ENCODE measurements at places on chromosomes 7 and 10. TPM values are rescaled to one million over a fixed set of nuclear protein-coding genes. Genes with fewer than 3 reads are reported as not detected.

The BUB3 gene
- total RNA-seq, result 245 TPM

GRCh38 chr7:3887096-3887690, 586.1 kb downstream of the SDK1 start:
- H3K27ac ChIP-seq, result no peak overlapping the region
- no peak overlapping the region for H3K4me3 ChIP-seq
- H3K27me3 ChIP-seq, result no peaks in the 10 kb centered on the region

- no peak for DNase-seq
- H3K36me3 ChIP-seq, result no peaks in the 10 kb centered on the region
- no peaks in the 10 kb centered on the region for H3K4me1 ChIP-seq
Measured at GRCh38 chr10:113791691-113792090, 40.2 kb downstream of the PLEKHS1 start.

The CRTAC1 gene
- 0.77 TPM for total RNA-seq

GRCh38 chr10:119395280-119396007, 147.1 kb downstream of the RGS10 start:
- no peak overlapping the region for H3K27ac ChIP-seq
- H3K4me1 ChIP-seq, result peaks cover 10% of the 10 kb centered on the region
- no peaks in the 10 kb centered on the region for H3K36me3 ChIP-seq

The GRM3 gene
- 13.6 TPM for total RNA-seq

GRCh38 chr10:52807803-52808202, 35.2 kb upstream of the MBL2 start:
- no peaks in the 10 kb centered on the region for H3K4me1 ChIP-seq
- no peak overlapping the region for H3K27ac ChIP-seq
- H3K36me3 ChIP-seq, result no peaks in the 10 kb centered on the region
- DNase-seq, result no peak
- no peaks in the 10 kb centered on the region for H3K27me3 ChIP-seq

GRCh38 chr7:46133072-46133471, 212.0 kb upstream of the IGFBP3 start:
- no peaks in the 10 kb centered on the region for H3K27me3 ChIP-seq
- no peaks in the 10 kb centered on the region for H3K36me3 ChIP-seq
- no peaks in the 10 kb centered on the region for H3K4me1 ChIP-seq
- H3K27ac ChIP-seq, result no peak overlapping the region
- no peak for DNase-seq
